ENCODE measurements at places on chromosomes 3 and 15. TPM values are rescaled to one million over a fixed set of nuclear protein-coding genes. Genes with fewer than 3 reads are reported as not detected.

The DNAH12 gene
- total RNA-seq = not detected

The ASB14 gene
- not detected for total RNA-seq

The ILDR1 gene
- total RNA-seq = 2.5 TPM

GRCh38 chr15:89399238-89400115 lies 64.9 kb upstream of the POLG start:
- no peak for DNase-seq

DNA sequence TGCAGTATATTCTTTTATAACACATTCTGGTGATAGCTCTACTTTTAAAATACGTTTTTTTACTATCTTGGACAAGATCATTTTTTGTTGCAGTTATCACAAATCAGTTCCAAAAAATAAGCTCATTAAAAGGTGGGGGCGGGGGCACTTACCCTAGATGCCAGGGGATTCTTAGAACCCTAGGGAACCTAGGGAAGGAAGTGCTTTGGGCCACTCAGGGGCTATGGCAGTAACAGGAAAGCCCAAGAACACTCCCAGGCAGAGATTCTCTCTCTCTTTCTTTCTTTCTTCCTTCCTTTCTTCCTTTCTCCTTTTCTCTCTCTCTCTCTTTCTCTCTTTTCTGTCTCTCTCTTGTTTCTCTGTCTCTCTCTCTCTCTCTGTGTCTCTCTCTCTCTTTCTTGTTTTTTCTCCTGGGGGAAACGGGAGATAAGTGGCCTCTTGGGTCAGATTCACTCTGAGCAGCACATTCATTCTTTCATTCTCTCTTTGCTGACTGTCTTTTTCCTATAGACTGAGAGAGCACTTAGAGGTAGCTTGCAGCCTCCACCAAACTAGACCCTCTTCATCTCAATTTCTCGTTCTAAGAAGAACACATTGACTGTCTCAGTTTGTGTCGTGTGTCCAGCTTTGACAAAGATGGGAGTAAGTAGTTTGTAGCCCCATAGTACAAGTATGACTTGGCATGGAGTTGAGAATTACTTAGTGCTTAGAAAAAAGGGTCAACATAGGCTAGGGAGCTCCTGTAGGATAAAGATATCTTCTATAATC lies 16.6 kb downstream of the SCAANT1 start:
- DNase-seq = no peak

GRCh38 chr3:10157031-10157430 lies 7.7 kb upstream of the IRAK2 start:
- DNase-seq = no peak

DNA sequence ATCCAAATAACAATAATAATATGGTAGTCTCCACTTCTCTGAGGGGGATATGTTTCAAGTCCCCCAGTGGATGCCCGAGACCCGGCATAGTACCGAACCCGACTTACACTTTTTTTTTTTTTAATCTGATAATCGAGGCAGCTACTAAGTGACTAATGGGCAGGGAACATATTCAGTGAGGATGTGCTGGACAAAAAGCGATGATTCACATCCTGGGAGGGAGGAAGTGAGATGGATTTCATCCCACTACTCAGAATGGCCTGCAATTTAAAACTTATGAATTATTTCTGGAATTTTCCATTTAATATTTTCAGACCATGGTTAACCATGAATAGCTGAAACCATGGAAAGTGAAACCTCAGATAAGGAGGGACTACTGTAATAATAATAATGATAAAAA lies 49.5 kb upstream of the SELENOK start:
- no peak for DNase-seq

DNA sequence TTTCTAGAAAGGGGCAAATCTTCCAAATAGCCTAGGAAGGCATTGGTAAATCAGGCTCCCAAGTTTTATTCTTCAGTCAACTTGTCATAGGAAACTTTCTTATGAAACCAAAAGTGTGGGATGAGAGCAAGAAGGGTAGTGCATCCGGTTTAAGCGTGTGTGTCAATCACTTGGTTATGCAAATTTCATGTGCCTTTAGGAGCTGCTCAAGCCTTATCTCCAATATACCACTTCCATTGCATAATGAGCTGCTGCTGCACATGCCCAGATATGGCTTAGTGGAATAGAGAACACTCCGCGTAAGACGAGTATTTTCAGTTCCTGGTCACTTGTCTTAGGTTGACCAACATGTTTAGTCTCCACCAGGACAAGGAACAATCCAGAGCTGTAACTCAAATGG lies 242.1 kb downstream of the CBLB start:
- DNase-seq = no peak

DNA sequence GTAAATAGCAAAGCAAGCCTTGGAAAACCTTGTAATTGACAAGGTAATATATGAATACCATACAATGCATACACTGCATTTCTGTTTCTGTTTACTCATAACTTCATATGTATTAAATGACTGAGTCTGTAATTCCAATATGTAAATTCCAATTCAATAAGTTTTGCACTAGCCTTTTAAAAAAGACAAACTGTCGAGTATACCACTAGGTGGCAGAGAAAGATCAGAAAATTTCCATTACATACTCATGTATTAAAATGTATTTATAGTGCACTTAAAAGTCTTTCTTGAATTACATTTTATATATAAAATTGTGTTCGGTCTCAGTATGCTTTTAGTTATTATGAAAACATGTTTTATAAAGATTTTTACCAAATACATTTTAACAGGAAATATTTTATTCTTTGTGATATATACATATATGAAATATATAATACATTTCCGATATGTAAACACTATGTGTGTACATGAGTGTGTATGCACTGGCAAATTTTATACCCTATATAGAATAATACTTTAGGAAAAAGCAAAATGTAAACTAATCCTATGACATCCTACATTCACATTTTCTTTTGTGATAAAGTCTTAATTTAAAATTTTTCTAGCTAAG lies 216.8 kb downstream of the VGLL3 start:
- no peak for DNase-seq

DNA sequence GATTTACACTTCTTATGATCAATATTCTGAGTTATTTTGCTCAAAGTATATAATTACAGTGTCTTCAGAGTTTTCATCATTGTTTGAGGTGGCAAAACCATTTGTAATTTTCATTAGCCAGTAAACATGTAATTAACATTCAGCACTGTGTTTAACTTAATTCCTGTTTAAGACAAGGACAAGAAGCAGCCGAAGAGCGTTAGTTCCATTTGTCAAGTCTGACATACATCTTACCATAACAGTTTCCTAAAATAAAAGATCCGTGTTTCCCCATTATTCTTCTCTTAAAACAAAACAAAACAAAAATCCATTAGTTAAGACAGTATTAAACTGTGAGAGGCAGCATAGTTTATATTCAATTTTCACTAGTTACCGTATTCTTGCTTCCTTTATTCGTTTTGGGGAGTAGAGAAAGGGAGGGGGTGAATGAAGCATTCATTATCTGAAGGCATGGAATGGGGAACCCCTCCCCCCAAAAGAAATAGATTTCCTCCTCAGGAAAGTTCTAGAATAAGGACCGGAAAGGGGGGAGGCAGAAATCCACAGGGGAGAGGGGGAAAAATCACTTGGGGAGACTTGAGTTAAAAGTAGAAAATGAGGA lies 5.5 kb upstream of the NR2F2 start:
- no peak for DNase-seq

GRCh38 chr3:50192689-50193141 lies 1.3 kb downstream of the GNAT1 start:
- no peak for DNase-seq

DNA sequence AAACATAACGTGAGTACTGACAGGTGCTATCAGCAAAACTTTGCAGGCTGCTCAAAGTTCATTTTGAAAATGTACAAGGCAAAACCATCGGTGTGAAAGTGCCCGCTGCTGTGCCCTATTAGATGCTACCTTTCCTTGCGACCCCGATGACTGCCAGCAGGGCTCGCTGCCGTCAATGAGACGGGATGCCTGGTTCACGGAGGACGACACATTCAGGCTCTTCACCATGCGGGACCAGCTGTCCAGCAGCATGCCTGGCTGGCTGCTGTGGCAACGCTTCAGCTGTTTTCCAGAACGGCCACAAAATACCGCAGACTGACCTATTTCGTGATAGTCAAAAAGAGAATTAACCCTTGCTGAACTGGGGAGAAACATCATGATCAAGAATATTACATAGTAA lies 92.7 kb upstream of the OCA2 start:
- DNase-seq = no peak
